Spinal cord (tissue), 10 donors: ENCODE measurements at places on chromosomes 6 and 20.

DNA sequence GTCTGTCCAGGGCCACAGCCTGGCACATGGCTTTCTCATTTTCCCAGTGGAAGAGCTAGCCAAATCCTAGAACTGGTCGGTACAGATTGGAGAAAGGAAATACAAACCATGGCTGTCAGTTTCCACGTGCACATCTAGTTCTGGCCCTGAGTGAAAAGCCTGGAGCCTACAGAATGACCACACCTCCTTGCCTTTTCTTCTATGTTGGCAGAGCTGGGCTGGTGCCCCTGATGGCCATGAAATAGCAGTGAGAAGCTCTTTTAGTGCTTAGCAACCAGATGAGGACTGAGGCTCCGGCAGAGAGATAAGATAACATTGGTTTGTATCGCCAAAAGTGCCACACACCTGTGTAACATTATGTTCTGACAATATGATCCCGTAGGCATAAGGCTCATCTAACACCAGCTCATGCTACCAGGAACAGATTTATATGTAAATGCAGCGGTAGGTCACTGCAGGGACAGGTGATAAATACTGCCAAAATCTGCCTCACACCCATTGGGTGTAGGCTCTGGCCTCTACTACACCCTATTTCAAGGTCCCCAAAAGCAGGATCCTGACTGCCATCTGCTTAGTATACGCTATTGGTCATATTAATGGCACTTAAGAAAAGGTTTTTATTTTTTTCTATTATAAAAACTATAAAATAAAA, 39.9 kb upstream of the TBC1D7 start:
- DNase-seq, result no peak

DNA sequence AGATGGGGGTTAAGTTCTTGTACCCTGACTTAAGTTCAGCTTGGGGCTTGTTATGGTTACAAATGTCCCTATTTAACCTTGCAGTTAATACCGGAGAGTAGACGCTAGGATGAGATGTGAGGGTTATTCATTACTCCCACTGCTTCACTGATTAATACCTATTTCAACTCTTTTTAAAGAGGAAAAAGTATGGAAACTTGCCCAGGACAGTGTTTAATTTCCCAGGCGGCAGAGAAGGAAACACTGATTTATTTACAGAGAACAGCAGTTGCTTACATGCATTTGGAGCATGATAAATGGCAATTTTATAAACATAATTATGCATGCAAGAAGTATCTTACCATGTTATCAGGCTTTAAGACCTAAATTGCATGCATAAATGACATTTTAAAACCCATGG, 137.7 kb downstream of the RCAN2 start:
- no peak for DNase-seq

GRCh38 chr6:113147544-113147943, 709.6 kb upstream of the MARCKS start:
- no peak for DNase-seq

DNA sequence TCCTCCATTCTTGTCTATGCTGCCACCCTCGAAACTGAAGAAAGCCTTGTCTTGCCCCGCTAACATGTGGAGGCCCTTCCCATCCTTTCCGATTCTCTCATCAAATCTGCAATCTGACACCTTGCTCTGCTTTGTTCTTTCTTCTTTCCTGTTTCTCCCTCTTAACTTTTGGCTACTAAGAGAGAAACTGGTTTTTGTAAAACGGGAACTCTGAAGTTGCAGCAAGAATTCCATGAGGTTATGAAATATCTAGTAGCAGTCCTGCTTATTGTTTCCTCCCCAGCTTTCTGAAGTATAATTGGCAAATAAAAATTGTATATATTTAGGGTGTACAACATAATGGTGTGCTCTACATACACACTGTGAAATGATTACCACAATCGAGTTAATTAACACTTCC, 80.2 kb downstream of the MAP7 start:
- no peak for DNase-seq

DNA sequence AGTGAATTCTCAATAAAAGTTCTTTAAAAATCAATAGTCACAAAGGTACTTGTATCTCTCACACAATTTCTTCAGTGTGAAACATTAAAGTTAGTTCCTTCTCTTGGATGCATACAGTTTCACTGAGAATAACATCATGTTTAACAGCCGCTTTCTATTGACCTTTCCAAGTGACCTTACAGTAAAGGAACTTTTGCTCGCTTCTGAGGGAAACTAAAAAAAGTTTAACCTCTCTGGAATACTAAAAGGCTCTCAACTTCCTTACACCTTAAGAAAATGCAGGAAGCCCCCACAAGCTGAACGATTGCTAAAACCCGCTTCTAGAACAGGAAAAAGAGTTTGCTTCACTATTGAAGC, 1.3 kb downstream of the RRAGD start:
- DNase-seq, result no peak

- DNase-seq, result no peak
Measured at GRCh38 chr6:65997539-65997938, 290.5 kb upstream of the EYS start.

GRCh38 chr20:57983082-57983481, 245.4 kb downstream of the ANKRD60 start:
- no peak for DNase-seq

GRCh38 chr6:7080311-7080710, 27.4 kb upstream of the RREB1 start:
- no peak for DNase-seq

DNA sequence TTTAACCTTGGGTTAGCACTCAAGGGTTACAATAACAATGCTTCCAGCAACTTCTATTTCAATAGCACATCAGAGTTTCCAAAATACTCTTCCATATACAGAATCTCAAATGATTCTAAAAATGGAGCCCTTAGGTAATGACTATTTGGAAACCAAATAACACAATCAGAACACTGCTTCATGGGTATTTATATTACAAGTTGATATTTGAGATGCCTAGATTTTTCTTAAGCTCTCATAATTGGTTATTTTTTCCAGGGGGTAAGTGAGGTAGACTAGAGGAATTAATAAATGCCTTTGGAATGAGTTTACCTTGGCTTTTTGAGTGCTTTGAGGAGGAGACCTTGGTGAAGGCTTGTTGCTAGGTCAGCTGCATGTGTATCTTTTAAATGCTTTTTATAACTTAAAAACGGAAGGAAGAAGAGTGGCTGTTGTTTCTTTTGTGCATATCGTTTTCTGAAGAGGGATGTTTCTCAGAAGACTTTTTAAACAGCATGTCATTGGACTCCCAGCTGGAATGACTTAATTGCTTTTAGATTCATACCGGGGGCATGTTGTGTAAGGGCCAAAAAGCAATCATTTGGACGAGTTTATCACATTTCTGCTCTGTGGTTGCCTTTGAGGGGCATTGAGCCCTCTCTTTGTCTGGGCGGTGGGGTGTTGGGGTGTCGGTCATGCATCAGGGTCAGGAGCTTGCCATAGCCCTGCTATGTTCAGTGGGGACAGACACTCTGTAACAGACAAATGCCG, 186.0 kb downstream of the DTNBP1 start:
- DNase-seq, result peak; percentile 77

DNA sequence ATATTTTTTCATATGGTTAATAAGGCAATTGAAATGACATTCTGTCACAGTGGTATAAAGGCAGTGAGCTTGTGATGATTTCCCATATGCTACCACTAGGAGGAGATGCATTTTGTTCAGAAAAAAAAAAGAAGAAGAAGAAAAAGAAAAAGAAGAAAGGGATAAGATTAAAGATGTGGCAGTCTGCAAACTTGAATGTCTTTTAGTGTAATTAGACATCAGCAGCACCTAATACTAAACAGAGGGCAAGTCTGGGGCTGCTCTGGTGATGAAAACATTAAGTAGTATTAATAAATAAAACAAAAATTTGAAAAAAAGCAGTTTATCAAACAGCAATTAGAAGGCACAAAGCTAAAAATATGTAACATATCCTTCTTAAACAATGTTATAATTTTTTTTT, 95.4 kb upstream of the DEFB112 start:
- no peak for DNase-seq

GRCh38 chr20:57448764-57449354, 57.7 kb downstream of the RBM38 start:
- no peak for DNase-seq

GRCh38 chr6:119334535-119335264, 14.9 kb downstream of the MAN1A1 start:
- DNase-seq, result no peak

- DNase-seq, result no peak
Measured at GRCh38 chr20:2748551-2749342, 51.7 kb downstream of the CPXM1 start.

- no peak for DNase-seq
Measured at GRCh38 chr20:50885068-50885467, 46.2 kb downstream of the ADNP start.

DNA sequence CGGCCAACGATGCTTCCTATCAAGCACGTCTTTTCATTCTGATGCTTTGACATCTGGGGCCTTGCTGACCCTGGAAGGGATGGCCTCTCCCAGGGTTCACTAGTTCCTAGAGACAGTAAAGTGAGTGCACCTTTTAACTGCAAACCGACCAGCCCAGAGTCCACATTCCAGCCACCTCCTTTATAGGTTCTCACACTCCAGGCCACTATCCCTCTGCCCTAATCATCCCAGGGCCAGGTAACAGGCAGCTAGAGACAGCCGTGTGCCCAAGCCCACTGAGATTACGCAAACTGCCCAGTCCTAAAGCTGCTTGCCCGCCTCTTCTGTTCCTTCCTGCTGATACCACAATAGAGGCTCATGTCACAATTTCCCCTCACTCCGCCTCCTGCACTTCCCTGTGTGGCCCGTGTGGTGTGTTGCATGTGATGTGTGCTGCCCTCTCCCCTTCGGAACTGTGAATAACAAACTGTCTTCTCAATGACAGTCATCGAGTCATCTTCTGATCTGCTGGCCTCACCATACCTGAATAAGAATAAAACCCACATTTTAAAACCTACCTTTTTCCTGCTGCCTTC, 123.7 kb upstream of the EXOC2 start:
- DNase-seq, result no peak

DNA sequence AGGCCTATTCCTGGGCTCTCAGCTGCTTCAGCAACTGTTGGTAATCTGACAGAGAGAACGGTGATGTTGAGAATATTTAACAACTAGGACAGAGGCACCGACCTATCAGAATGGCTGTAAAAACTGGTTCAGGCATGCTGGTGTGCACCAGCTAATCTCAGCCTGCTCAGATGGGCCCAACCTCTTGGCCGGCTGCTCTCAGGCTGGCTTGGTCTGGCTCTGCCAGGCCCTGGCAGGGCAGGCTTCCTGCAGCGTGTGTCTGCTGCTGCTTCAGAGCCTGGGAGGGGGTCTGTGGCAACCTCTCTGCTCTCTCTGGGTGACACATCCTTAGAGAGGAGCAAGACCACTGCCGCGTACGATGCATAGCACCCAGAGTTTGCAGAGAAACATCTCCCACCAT, 4.8 kb downstream of the SLC2A12 start:
- DNase-seq, result no peak

- DNase-seq, result peak; percentile 65
Measured at GRCh38 chr6:84774157-84774984, 10.0 kb upstream of the TBX18 start.

DNA sequence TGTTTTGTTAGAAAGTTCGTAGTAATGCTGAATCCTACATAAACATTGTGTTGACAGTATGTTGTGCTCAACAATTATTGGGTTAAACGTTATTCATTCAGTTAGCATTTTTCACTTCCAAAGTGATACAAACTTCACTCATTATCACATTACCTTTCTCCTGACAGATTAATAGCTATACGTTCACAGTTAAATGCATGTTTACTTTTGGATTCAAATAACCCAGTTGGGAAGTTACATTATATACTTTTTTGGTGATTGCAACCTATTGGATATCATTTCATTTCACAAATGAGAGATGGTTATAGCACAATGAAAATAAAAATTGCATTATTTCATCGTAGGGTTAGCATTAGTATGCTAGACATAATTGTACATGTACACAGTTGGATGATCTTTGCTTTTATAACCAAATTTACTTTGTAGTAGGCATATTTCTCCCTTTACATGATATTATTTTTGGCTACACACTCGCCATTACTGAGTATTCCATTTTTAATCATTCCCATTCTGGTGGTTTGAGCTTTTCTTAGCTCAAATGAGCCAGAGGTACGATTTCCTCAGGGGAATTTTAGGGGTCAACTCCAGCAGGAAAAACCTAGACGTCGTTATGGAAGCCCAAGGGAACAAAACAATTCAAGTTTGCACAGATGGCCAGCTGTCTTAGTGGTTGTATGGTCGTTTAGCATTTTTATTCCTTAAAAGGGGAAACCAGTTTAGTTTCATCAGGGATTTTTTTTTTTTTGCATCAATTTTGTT, 2.1 kb upstream of the HIVEP1 start:
- no peak for DNase-seq

DNA sequence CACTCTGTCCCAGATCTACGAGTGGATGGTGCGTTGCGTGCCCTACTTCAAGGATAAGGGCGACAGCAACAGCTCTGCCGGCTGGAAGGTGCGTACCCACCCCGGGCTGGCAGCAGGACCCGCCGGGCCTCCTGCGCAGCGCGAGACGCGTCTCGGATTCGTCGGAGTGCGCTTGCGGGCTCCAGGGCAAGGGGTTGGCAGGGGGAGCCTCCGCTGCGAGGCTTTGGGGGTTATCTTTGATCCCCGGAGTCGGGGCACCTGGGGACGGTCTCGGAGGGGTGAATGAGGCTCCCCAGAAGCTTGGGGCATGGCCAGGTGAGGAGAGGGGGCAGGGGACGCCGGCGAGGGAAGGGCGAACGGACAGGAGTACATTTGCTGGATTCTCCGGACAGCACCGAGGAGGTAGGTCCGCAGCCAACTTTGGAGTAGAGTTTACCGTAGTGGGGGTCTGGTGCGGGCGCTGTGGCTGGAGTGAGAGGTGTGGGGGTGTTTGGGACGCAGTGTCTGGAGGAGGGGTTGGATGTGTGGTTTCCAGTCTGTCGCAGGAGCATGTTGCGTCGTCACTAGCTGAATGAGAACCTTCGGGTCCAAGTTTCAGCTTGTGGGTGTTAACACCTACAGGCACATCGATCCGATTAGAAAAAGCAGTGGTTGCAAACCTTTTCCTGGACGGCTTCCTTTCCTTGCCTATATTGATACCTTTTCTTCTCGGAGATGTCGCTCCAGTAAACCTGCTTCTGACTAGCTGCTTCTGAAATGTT, 1.2 kb downstream of the FOXO3 start:
- no peak for DNase-seq

GRCh38 chr6:26056583-26057350, 30.5 kb upstream of the HFE start:
- no peak for DNase-seq
